ENCODE measurements at places on chromosomes 2 and 18. TPM values are rescaled to one million over a fixed set of nuclear protein-coding genes. Genes with fewer than 3 reads are reported as not detected.

DNA sequence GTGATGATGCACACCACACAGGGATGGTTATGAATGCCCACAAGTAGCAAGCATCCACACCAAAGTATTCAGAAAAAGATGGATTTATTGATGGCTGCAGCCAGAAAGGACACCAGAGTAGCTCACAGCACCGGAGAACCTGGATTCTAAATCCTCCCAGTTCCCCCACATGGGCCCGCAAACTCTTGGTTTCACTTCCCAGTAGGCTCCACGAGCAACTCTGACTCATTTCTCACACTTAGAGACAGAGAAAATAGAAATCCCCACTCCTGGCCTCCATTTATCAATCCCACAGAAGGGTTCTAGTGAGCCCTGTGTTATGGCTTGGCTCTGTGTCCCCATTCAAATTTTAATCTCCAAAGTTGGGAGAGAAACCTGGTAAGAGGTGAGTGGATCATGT, 426.7 kb upstream of the MYT1L start:
- H3K4me3 ChIP-seq: no peak overlapping the region
- H3K27me3 ChIP-seq: no peaks in the 10 kb centered on the region
- no peak overlapping the region for H3K27ac ChIP-seq
- H3K36me3 ChIP-seq: no peaks in the 10 kb centered on the region
- no peaks in the 10 kb centered on the region for H3K4me1 ChIP-seq

GRCh38 chr2:45299361-45299760, 290.1 kb upstream of the SIX2 start:
- no peak overlapping the region for H3K4me3 ChIP-seq
- no peaks in the 10 kb centered on the region for H3K4me1 ChIP-seq
- no peak for DNase-seq
- H3K27ac ChIP-seq: no peak overlapping the region

- no peak overlapping the region for H3K4me3 ChIP-seq
- peaks cover 1% of the 10 kb centered on the region for H3K27me3 ChIP-seq
- DNase-seq: no peak
- peaks cover 5% of the 10 kb centered on the region for H3K4me1 ChIP-seq
Measured at GRCh38 chr2:3784731-3785130, 81.4 kb downstream of the DCDC2C start.

- no peak for DNase-seq
- no peaks in the 10 kb centered on the region for H3K27me3 ChIP-seq
- H3K4me1 ChIP-seq: peaks cover 61% of the 10 kb centered on the region
- peak overlapping the region; percentile 72 for H3K27ac ChIP-seq
- H3K4me3 ChIP-seq: no peak overlapping the region
Measured at GRCh38 chr2:190413421-190413820, 5.3 kb downstream of the MFSD6 start.

GRCh38 chr2:180040146-180040925, 33.2 kb upstream of the CWC22 start:
- no peak for DNase-seq
- peaks cover 30% of the 10 kb centered on the region for H3K27me3 ChIP-seq
- no peaks in the 10 kb centered on the region for H3K36me3 ChIP-seq
- no peak overlapping the region for H3K27ac ChIP-seq
- no peak overlapping the region for H3K4me3 ChIP-seq
- H3K4me1 ChIP-seq: no peaks in the 10 kb centered on the region

- no peak overlapping the region for H3K4me3 ChIP-seq
- H3K36me3 ChIP-seq: no peaks in the 10 kb centered on the region
- H3K4me1 ChIP-seq: no peaks in the 10 kb centered on the region
Measured at GRCh38 chr2:185785156-185785555, 46.6 kb downstream of the FSIP2 start.

DNA sequence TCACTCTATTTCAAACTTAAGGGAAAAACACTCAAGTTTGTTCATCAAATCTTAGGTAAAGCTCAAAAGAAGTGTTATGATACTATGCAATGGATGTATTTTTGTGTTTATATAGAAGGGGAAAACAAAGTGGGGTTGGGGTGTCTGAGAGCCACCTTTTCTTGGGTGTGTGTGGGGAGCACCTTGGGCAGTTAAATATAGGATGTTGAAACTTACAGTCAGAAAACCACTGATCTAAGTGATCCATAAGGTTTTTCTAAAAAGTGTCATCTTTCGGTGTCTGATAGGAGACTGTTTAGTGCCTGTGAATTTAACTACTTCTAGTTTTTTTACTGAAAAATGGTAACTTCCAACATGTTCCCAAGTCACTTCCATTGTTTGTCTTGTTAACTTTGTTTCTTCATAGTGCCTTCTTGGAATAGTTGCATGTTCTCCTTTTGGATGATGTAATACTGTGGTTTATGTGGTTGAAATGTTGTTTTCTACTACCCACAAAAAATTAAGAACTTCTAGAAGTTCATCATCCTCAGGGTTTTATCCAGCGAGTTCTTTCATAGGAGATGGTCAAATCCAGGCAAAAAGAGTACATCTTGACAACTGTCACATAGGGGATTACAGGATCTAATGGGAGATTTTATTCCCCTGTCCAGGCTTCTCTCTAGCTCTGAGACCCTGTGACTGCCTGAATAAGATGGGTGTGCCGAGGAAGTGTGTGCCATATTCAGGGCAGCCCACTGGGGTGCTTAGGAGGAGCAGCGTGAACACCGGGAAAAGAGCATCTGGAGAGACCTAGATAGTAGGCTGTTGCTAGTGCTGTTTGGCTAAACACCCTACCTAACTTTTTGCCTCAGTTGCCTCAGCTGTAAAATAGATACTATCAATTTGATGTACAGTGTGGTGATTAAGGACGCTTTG, 46.2 kb downstream of the CAB39 start:
- no peaks in the 10 kb centered on the region for H3K27me3 ChIP-seq
- H3K27ac ChIP-seq: peak overlapping the region; percentile 65

PAX3 gene
- not detected for total RNA-seq

DNA sequence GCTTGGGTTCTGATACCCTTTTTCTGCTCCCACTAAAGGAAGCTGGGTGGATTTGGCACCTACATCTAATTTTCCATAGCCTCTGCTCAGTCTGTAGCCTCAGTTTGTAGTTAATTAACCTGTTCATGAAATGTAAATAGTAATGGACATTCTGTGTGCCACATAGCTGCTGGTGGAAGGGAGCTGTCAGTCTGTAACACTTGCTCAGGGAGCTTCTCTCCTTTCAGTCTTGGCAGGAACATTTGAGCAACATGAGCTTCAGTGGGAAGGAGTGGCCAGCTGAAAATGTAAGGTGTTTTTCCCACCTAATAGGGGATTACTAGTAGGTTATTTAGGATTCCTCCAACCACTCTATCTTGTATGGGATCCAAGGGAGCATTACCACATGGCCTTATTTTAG, 203.4 kb downstream of the ASXL3 start:
- no peaks in the 10 kb centered on the region for H3K4me1 ChIP-seq
- H3K4me3 ChIP-seq: no peak overlapping the region
- no peaks in the 10 kb centered on the region for H3K36me3 ChIP-seq
- H3K27me3 ChIP-seq: no peaks in the 10 kb centered on the region
- no peak overlapping the region for H3K27ac ChIP-seq

PRSS56 gene
- total RNA-seq: not detected

DNA sequence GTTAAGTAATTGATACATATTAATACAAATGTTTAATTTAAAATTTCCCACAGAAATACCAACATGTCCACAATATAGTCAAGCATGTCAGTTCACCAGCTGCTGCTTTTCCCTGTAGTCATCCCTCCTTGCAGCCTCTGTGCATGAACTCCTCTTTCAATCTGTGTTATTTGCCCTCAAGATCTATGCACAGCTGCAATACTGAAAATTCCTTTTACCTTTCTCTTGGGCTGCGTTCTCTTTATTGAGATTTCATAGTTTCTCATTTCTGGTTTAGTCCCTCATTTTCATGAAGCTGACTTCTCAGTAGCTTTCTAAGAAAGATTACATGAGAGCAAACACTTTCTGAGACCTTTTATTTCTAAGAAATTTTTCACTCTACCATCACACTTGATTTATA, 464.9 kb downstream of the PARD3B start:
- no peak overlapping the region for H3K4me3 ChIP-seq
- no peak overlapping the region for H3K27ac ChIP-seq
- H3K27me3 ChIP-seq: no peaks in the 10 kb centered on the region
- H3K36me3 ChIP-seq: no peaks in the 10 kb centered on the region
- no peak for DNase-seq

GRCh38 chr2:42376758-42377157, 15.7 kb upstream of the COX7A2L start:
- H3K27ac ChIP-seq: no peak overlapping the region
- no peak for DNase-seq
- no peak overlapping the region for H3K4me3 ChIP-seq
- no peaks in the 10 kb centered on the region for H3K36me3 ChIP-seq
- no peaks in the 10 kb centered on the region for H3K4me1 ChIP-seq

GRCh38 chr18:48879008-48879431, 71.7 kb downstream of the SMAD7 start:
- peaks cover 2% of the 10 kb centered on the region for H3K4me1 ChIP-seq
- DNase-seq: no peak
- H3K36me3 ChIP-seq: no peaks in the 10 kb centered on the region
- no peak overlapping the region for H3K27ac ChIP-seq

GRB14 gene
- not detected for total RNA-seq

- peaks cover 72% of the 10 kb centered on the region for H3K4me1 ChIP-seq
- H3K27ac ChIP-seq: peak overlapping the region; percentile 6
- H3K4me3 ChIP-seq: no peak overlapping the region
- no peaks in the 10 kb centered on the region for H3K27me3 ChIP-seq
- no peak for DNase-seq
Measured at GRCh38 chr2:127515383-127515915, 10.8 kb downstream of the IWS1 start.

GRCh38 chr2:212528106-212528856, 10.3 kb downstream of the ERBB4 start:
- no peak for DNase-seq
- H3K27ac ChIP-seq: no peak overlapping the region
- H3K27me3 ChIP-seq: peaks cover 2% of the 10 kb centered on the region
- H3K36me3 ChIP-seq: no peaks in the 10 kb centered on the region
- H3K4me3 ChIP-seq: no peak overlapping the region
- H3K4me1 ChIP-seq: no peaks in the 10 kb centered on the region

DNA sequence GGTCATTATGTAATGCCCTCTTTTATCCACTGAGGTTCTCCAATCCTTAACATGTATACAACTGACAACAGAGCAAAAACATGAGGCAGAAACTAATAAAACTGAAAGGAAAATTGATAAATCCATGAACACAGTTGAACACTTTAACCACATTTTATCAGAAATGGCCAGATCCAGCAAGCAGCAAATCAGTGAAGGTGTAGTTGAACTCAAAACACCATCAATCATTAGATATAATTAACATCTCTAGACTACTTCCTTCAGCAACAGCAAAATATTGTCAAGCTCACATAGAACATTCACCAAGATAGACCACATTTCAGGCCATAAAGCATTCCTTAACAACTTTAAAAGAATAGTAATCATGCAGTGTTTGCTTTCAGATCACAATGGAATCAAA, 72.9 kb downstream of the HS6ST1 start:
- no peak overlapping the region for H3K4me3 ChIP-seq
- no peak for DNase-seq
- peaks cover 2% of the 10 kb centered on the region for H3K4me1 ChIP-seq
- no peak overlapping the region for H3K27ac ChIP-seq
- no peaks in the 10 kb centered on the region for H3K36me3 ChIP-seq
- H3K27me3 ChIP-seq: no peaks in the 10 kb centered on the region

GATA6 gene
- not detected for total RNA-seq

DNA sequence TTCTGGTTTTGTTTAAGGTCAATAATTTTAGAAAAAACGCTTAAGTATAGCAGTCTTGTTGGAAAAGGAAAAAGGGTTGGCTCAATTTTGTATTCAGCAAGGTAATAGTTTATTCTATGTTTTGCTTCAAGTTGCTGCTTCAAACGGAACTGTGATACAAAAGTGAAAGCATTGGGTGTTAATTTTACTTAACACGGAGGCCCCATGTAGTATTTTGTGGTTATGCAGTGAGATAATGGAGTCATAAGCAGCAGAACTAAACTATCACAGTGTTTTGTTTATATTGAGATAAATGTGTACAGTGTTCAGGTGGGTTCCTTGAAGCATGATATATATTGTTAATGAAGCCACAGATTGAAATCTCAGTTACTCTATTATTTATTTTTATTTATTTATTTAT, 67.0 kb upstream of the LYPD6B start:
- H3K4me1 ChIP-seq: peaks cover 7% of the 10 kb centered on the region
- no peaks in the 10 kb centered on the region for H3K27me3 ChIP-seq
- no peak overlapping the region for H3K4me3 ChIP-seq
- H3K27ac ChIP-seq: no peak overlapping the region

COL5A2 gene
- 3.3 TPM for total RNA-seq
